Vagina (tissue), 2 donors: ENCODE measurements at places on chromosomes 2 and 18.

GRCh38 chr2:238942080-238942725 lies 94.3 kb downstream of the TWIST2 start:
- peak; percentile 93 for DNase-seq

GRCh38 chr2:223729781-223730180 lies 107.6 kb downstream of the AP1S3 start:
- DNase-seq: no peak

DNA sequence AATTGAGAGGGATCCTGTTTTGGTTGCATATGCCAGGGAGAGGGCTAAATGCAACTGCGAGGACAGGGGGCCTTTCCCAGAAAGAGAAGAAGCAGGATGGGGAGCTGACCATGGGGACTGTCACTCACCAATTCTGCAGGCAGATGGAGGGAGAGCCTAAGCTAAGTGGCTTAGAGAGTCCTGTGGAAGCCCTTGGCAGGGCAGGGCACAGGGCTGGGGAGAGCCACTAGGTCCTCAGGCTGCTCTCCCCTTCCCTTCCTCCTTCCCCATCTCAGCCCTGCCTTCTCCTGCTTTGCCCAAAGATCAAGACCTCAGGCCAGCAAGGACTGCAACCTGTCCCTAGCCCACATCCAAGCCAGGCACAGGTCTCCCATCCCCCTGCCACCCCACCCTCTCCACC lies 24.4 kb upstream of the CATIP start:
- no peak for DNase-seq

- no peak for DNase-seq
Measured at GRCh38 chr18:22191923-22192322, 22.5 kb downstream of the GATA6 start.

DNA sequence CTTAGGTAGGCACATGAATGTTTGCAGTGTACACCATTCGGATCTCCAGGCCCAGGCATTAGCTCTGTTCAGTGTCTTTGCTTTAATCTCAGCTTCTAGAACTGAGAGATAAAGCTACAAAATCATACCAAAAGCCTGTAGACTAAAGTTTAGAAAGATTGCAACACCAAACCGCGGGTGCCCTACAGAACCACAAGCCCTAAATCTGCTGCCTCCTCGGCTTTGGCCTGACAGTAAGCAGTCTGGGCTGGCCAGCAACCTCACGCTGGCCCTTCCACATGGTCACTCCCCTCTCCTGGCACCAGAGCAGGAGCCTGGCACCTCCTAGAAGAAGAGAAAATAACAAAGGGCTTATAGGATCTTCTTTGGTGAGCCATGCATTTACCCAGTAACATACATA lies 8.9 kb upstream of the OSR1 start:
- no peak for DNase-seq

DNA sequence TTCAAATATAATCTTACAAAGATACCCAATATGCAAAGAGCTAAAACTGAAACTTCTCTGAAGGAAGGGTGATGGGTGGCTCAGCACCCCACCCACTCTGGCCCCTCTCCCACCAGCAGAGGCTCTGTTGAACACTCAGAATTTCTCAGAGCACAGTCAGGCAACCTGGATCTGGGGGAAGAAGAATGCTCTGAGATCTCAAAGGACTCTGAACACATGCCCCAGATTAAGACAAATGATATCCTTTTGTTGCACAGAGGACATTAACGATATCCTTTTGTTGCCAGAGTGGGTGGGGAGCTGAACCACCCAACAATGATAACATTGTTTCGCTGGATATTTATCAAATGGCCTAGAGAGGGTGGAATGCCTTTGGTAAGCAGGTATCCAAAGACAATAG lies 104.8 kb downstream of the LBH start:
- no peak for DNase-seq

GRCh38 chr2:205858881-205859441 lies 176.7 kb downstream of the NRP2 start:
- DNase-seq: no peak

DNA sequence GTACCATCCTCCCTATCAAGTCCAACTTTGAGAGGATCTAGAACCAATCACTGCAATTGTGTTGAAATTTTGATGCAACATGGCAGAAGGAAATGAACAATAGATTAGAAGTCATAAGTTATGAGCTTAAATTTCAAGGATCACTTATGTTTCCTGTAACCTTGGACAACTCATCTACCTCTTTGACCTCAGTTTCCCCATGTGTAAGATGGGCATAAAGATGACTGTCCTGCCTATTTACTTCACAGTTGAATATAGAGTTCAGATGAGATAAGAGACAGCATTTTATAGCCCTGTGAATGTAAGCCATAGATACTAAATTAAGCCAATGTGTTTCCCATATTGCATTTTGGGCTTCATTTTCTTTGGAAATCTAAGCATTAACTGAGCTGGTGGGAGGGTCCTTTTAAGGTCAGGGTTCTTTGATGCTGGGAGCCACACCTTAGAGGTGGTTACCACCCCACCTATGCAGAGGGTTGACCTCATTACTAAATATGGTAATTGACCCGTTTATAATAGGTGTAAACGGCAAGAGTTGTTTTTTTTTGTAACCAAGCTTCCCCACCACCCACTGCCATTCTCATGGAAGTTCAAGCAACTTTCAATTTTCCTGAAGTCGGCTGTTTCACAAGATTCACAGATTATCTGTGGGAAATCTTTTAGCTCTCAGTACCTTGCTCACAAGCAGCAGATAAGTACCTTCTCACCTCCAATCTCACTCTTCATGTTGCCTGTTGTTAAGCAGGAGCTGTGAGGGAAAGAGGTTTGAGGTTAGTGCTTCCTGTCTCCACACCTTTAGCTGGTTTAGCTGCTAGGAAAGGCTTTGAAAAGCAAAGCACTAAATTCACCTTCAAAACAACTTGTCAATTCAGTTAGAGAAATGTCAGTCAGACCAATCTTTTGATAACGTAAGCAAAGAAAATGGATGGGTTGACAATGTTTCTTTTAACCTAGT lies 13.3 kb downstream of the CD28 start:
- DNase-seq: no peak

DNA sequence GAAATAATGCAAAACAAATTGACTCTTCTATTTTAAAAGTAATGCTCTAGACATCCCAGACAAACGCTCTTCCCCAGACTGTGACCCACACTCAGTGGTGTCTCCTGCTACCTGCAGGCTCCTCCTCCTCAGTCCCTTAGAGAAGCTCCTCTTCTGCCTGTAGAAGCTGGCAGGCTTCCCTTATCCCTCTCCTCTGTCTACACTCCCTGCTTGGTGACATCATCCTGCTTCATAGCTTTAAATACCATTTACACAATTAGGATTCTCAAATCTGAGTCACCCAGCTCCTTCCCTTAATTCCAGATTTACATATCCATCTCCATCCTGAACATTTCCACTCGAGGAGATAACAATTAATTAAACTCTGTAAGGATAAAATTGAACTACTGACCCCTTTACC lies 167.9 kb downstream of the FBXO15 start:
- no peak for DNase-seq

- DNase-seq: no peak
Measured at GRCh38 chr2:155377931-155378444, 679.5 kb downstream of the KCNJ3 start.

DNA sequence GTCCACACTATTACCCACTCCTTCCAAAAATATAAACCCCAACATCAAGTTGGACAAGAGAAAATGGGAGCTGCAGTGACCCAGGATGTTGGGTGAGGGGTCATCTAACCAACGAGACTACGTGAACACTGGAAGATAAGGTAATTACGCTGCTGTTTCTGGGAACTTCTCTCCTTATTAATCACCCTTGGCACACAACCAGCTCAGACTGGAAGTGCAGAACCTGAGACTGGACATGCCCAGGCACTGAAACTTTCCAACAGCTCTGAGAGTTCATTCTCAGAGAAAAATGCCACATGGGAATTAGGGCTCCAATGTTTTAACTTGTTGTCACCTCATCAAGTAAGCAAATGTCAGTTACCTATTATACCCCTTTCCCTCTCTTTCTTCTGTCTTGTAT lies 135.3 kb downstream of the CCDC148 start:
- DNase-seq: no peak

DNA sequence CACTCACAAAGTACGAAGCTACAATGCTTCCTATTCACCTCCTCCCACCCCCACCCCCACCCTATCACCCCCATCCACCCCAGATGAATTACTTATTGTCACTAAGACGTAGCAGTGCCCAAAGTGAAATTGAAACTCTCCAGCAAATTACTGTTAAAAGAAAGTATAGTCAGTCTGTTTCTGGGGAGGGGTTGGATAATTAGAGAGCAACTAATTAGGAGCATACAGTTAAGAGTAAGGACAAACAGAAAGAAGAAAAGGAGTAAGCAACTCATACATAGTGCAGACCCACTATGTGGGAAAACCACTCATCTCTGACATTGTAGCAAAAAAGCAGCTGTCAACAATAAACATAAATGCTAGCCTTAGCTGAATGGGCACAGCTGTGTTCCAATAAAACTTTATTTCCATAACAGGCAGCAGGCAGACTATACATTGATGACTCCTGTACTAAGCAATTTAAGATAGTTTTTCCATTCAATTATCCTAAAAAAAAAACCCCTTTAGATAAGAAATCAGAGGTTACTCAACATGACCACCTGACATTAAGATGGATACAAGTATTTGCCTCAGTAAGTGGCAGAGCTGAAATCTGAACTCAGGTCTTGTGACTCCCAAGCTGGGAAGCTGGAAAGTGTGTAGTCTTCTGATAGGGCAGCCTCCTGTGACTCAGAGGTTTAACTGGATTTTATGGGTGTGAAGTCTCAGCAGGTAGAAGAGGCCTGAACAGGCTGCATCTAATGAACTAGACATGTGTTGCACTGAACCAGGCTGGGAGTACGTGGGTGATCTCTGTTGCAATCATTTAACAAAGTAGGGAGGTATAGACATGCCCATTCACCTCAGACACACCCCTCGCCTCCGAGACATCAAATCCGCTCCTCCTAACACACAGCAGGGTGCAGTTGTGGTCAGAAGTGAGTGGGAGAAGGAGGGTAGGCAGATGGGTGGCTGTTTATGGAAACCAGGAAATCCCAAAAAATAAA lies 171.8 kb upstream of the KLF7 start:
- DNase-seq: no peak

GRCh38 chr18:32349728-32350395 lies 120.8 kb downstream of the GAREM1 start:
- no peak for DNase-seq

- no peak for DNase-seq
Measured at GRCh38 chr18:25125680-25126079, 226.3 kb downstream of the ZNF521 start.

- peak; percentile 80 for DNase-seq
Measured at GRCh38 chr2:54669677-54670484, 53.6 kb upstream of the EML6 start.

DNA sequence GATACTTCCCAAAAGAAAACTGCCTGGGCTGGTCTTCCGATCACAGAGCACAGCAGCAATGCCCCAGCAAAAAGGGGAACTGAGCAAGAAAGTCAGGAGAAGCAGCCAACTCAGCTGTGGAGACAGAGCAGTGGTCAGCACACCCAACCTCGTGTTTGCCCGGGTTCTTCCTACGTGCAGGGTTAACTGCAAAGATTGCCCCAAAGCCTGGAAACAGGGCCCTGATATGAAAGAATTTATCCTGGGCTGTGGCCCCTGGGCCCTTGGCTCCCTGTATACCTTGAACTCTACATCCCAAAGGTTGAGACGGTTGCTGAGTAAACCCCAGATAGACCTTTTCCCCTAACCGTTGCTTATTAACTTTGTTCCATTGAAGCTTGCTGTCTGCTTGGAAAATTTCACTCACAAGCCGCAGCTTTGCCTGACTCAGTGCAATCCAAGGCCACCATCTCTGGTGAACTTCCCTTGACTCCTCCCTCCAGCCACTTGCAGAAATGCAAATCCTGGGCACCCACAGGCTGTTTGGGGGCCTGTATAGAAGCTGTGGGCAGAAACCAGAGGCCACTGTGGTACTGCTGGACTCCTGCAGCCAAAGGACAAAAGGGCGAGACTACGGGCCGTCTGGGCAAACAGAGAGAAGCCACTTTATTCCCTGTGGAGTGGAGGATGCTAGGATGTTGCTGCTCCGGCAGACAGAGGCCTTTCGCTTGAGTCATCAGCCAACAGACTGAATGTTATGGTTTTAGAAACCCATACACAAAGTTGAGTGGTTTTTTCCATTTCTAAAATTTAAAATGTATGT lies 18.2 kb downstream of the NRP2 start:
- no peak for DNase-seq

GRCh38 chr2:43612944-43613343 lies 17.1 kb upstream of the THADA start:
- no peak for DNase-seq

- no peak for DNase-seq
Measured at GRCh38 chr2:36729067-36729466, 32.6 kb downstream of the VIT start.

- DNase-seq: no peak
Measured at GRCh38 chr2:230893841-230894781, 29.4 kb downstream of the ITM2C start.

DNA sequence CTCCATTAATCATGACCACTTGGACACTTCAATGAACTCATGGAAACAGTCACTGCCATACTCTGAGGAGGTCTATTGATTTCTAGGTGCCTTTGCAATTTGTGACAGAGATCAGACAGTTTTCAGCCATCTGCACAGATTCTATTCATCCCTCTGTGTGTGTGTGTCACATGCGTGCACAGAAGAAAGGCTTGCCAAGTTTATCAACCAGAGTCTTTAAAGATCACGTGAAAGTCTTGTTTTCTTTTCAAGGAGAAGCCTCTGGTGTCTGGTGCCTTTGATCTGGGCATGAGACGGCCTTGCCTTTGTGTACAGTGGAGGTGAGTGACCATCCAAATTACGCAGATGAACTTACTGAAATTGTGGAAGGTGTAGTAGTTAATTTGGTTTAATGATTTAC lies 164.2 kb downstream of the VAPA start:
- DNase-seq: no peak

DNA sequence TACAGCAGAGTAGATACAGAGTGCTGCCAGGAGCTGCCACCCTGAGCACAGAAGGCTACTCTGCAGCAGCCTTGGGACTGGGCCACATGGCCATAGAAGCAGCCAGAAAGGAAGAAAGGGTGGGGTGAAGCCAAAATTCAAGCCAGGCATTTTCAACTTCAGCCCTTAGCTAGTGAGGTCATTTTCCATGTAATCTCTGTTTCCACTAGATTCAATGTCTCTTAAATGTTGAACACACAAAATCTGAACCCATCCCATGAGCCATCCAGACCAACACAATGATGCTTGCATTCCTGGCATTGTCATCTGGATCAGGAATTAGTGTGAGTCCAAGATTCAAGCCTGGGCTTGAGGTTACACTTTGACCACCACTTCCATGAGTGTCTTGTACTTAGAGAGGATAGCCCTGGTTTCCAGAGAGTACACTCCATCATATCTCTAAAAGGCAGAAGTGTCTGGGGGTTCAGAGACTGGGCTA lies 243.6 kb downstream of the OSR1 start:
- peak; percentile 44 for DNase-seq

- DNase-seq: no peak
Measured at GRCh38 chr2:218218268-218219185, 1.5 kb downstream of the ARPC2 start.

GRCh38 chr2:203025592-203025991 lies 10.9 kb downstream of the NBEAL1 start:
- DNase-seq: no peak
